ENCODE measurements at places on chromosomes 4 and X.

DNA sequence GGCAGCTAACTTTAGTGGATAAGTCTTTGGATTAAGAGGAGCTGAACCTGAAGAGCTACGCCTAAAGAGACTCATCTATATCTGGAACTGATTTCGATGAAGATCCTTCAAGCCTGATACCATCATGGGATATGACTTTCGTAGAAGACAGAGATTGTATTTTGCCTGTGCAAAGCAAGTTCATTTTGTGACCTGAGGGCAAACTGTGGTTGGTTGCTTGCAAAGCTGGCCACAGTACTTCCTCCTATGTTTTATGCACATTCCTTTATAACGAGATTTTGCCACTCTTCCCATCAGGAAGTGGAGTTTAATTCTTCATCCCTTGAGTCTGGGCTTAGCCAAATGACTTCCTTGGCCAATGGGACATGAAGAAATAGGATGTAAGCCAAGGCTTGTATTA lies 519.3 kb upstream of the NR3C2 start:
- DNase-seq: no peak

DNA sequence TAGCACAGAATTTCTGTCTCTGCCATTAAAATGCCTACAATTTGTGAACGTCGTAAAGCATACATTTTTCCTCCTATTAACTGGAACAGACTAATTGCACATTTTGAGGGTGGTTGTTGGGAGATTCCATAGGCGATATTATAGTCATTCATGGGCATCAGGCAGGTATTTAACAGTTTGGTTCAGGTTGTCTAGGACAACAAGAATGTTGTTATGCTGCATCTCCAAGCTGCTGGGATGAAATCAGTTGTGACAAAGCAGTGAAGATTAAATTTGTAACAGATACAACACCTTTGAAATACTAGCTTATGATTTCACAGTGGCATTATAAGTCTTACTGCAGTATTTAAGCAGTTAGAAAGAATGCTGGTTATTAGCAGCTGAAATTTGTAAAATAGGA lies 339.7 kb upstream of the PITX2 start:
- DNase-seq: no peak

- DNase-seq: no peak
These were observed 5.4 kb upstream of the SHROOM3 start for GRCh38 chr4:76429636-76430035.

DNA sequence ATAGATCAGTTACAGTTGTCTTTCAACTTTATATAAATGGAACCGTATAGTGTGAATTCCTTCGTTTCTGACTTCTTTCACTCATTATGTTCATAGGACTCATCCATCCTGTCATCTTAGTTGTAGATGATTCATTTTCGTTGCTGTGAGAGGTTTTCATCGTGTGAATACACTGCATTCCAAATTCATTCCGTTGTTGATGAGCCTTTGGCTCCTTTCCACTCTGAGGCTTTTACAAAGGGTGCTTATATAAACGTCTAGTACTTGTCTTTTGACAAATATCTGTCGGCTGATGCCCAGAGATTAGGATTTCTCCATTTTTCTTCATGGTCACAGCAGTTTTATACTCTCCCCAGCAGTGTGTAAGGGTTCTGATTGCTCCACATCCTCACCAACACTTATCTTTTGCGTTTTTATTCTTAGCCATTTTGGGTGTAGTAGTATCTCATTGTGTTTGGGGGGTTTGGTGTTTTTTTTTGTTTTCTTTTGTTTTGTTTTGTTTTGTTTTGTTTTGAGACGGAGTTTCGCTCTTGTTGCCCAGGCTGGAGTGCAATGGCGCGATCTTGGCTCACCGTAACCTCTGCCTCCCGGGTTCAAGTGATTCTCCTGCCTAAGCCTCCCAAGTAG lies 48.6 kb downstream of the LRP2BP start:
- peak; percentile 6 for DNase-seq

DNA sequence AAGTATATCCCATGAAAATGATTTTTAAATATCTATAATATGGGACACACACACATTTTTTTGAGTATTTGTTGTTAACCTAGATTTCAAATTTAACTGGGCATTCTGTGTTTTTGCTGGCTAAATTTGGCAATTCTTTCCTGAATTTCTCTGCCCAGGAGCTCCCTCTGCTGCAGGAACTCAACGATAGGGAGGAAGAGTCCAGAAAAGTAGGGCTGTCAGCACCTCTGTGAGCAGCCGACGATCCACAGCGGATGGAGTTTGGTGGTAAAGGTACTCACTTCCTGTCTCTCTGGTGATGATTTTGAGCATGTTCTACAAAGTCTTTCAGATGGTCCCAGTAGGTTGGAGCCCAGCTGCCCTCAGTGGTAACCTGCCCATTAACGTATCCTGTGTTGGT lies 23.1 kb upstream of the TMEM184C start:
- no peak for DNase-seq

GRCh38 chrX:107146670-107147069 lies 28.0 kb upstream of the RBM41 start:
- no peak for DNase-seq

- DNase-seq: no peak
These were observed 92.4 kb downstream of the NEUROG2 start for GRCh38 chr4:112423591-112423990.

GRCh38 chrX:76931518-76931917 lies 504.0 kb downstream of the MAGEE1 start:
- no peak for DNase-seq

DNA sequence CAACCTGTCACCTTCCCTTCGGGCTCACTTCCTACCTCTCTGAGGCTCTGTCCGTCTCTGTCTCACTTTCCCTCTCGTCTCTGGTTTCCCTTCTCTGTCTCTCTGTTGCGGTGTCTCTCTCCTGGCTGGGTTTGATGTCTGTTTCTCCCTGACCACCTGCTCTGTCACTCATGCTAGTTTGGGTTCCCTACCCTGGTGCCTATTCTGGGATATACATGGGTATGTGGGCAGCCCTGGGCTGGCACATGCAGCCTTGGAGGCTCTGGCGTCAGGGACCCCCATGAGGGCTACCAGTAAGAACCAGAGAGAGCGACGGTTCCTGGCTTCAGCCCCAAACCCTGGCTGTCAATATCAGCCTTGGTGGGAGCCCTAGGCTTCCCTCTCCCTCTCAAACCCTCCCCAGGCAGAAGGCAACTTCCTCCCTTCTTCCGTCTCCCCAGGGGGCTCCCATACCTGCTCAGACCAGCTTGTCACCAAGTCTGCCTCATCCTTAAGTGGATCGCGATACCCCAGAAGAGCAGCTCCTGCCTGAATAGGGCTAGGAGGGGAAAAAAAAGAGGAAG lies 314 bp downstream of the DNASE1L1 start:
- DNase-seq: no peak

- DNase-seq: peak; percentile 14
These were observed 550.9 kb upstream of the BOD1L1 start for GRCh38 chr4:14178421-14178820.

DNA sequence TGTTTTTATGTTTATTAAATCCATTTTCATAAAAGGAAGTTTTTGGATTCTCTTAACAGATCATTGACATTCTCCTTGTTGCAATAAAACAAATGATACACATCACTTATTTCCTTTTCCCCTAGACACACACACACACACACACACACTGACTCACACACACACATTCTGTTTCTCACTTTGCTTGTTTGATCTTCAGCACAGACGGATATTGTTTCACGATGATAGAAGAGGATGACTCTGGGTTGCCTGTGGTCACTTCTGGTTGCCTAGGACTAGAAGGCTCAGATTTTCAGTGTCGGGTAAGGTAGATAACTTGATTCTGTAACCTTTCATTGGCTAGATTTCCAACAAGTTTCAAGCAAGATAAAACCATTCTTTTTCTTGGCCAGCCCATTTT lies 356.8 kb downstream of the BMPR1B start:
- DNase-seq: no peak

DNA sequence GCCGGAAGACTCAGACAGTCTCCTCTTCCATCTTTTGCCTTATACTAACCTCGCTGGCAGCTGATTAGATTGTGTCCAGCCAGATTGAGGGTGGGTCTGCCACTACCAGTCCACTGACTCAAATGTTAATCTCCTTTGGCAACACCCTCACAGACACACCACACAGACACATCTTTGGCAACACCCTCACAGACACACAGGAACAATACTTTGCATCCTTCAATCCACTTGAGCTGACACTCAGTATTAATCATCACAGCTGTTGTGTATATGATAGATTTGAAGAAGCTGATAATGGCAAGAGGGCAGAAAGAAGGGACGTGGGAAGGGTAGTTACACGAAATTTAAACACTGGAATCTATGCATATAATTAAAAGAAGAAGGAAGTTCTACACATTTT lies 139.5 kb downstream of the ANKRD50 start:
- DNase-seq: no peak

GRCh38 chrX:42616981-42617380 lies 161.0 kb downstream of the PPP1R2C start:
- no peak for DNase-seq

GRCh38 chr4:23631255-23631950 lies 258.4 kb downstream of the PPARGC1A start:
- DNase-seq: no peak

DNA sequence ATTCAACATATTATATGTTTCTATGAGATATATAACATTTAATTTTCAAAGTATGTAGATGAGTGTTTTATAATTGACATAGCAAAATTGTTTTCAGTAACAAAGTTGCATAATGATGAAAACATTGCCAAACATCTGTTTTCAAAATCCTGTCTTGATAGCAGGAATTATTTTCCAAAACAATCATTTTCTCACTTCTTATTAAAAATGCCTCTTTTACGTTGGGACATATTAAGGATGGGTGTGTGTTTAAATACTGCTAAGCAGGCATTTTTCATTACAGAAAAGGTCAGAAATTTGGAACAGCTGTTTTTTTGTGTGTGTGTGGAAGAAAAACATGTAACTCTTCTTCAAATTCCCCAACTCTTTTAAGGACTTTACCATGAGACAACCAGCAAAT lies 452.0 kb downstream of the SPRY1 start:
- DNase-seq: no peak

GRCh38 chr4:86974551-86974994 lies 39.8 kb downstream of the AFF1 start:
- DNase-seq: no peak

DNA sequence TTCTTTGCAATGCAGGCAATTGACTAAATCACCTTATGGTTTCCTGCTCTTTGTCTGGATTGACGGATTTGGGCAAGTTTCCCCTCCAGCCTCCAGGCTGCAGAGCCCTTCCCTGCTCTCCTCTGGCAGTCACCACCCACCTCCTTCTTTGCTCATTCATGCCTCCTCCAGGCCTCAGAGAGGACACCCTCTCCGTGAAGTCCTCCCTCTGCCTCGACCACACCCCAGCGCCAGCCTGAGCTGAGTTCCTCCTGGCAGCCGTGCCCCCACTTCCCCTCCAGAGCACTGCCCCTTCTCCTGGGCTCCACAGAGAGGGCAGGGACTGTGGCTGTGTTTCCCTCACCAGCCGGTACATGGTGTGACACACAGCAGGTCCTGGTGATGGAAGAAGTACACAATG lies 53.7 kb downstream of the DCTD start:
- no peak for DNase-seq

GRCh38 chr4:139799615-139800014 lies 134.0 kb downstream of the MGST2 start:
- no peak for DNase-seq

GRCh38 chr4:94519019-94519418 lies 67.3 kb downstream of the PDLIM5 start:
- no peak for DNase-seq

DNA sequence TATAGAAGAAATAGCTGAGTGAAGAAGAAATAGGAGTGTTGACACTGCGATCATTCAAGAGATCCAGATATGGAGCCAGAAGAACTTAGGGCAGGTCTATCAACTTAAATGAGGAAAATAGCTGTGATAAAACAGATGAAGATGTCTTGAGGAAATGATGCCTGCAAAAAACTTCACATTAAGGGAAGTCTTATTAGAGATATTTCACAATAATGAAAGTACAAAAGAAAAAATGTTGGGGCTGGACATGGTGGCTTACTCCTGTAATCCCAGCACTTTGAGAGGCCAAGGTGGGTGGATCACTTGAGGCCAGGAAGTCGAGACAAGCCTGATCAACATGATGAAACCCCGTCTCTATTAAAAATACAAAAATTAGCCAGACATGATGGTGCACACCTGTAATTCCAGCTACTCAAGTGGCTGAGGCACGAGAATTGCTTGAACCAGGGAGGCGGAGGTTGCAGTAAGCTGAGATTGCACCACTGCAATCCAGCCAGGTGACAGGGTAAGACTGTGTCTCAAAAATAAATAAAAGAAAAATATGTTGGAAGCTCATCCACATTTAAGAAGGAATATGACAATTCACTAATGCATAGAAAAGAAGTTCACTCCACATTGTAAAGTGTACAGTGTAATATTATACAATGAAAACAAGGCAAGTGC lies 56.3 kb downstream of the PKD2 start:
- DNase-seq: no peak

DNA sequence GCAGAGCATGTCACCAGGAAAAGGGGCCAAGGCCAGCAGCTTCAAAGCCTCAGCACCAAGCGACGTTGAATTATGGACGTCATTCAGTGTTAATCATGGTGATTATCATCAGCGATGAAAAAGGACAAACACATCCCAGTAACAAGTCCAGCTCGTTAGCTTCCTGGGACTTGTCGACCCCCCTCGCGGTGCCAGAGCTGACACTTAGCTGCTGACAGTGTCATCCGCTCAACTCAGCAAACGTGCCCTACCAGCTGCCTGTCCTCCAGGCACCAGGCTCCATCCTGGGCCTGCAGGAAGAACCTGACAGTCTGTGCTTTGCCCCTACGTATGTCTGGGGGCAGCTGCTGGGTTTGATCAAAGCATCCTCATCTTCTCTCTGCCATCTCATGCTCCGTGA lies 137.0 kb upstream of the PSAPL1 start:
- no peak for DNase-seq

GRCh38 chr4:87895964-87896621 lies 63.3 kb downstream of the MEPE start:
- peak; percentile 52 for DNase-seq

DNA sequence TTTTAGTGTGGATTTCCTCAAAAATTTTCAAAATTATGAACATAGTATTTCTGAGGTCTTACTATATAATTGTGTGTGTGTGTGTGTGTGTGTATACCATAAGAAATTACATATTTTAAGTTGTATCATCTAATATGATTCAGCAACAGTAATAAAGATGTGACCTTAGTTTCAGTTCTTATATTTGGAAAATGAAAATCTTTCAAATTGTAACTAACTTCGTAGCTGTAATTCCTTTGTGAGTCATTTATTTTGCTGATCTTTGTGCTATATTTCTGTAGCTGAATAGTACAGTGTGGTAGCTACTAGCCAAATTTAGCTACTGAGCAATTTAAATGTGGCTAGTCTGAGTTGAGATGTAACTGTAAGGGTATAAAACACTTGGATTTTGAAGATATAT lies 116.4 kb downstream of the RAP1GDS1 start:
- peak; percentile 16 for DNase-seq
